ENCODE measurements at places on chromosomes 16 and 17. TPM values are rescaled to one million over a fixed set of nuclear protein-coding genes. Genes with fewer than 3 reads are reported as not detected.

The GPR179 gene
- not detected for total RNA-seq

- DNase-seq: no peak
Observed at GRCh38 chr17:55116440-55116914, 147.9 kb downstream of the STXBP4 start.

- DNase-seq: no peak
Observed at GRCh38 chr17:82890926-82891678, 51.3 kb upstream of the ZNF750 start.

GRCh38 chr16:65817066-65817465 lies 549.4 kb upstream of the CDH5 start:
- DNase-seq: no peak

DNA sequence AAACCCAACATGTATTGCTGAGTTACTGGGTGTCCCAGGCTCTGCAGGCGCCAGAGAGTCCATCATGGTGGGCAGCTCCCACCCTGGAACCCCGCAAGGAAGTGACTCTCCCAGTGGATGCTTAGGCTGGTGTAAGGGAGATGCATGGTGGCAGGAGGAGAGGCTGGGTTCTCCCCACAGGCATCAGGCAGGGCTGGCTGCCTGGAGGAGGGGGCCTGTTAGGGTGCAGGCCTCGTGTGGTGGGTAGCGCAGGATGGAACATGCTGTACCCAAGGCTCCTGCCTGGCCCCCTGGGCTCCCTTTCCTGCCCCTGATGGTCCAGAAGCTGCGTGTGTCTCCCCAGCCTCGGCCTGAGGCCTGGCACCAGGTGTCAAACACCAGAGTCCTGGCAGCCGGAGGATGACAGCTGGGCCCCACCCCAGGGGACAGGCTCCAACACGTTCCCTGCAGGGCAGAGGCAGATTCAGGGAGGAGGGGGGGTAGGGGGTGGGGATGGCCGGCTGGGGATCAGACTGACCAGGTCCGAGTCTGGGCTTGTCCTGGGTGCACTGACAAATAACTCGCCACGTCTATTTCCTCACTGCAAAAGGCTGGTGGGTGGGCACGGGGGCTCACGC lies 40.2 kb upstream of the CIBAR2 start:
- no peak for DNase-seq

DNA sequence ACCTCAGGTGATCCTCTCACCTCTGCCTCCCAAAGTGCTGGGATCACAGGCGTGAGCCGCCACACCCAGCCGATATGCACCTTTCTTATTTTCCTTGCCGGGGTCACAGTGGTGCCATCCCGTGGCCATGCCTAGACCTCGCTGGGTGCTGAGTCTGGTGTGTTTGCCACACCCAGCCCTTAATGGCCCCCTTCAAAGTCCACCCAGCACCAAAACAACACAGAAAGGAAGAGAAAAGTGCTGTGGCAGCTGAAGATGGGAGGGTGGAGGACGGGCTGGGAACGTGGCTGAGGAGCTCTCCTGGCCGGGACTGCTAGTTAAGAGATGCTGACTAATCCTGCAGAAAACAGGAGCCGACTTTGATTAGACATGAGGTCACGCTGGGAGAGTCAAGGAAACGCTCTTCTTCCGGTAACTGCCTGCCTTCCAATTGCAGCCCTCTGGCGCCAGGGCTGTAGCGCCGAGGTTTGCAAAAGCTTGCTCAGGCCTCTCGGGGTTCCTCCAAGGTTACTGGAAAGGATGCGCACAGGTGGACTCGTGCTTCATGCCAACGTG lies 10.9 kb downstream of the SLC43A2 start:
- DNase-seq: peak; percentile 89

The TBC1D3K gene
- total RNA-seq: not detected

DNA sequence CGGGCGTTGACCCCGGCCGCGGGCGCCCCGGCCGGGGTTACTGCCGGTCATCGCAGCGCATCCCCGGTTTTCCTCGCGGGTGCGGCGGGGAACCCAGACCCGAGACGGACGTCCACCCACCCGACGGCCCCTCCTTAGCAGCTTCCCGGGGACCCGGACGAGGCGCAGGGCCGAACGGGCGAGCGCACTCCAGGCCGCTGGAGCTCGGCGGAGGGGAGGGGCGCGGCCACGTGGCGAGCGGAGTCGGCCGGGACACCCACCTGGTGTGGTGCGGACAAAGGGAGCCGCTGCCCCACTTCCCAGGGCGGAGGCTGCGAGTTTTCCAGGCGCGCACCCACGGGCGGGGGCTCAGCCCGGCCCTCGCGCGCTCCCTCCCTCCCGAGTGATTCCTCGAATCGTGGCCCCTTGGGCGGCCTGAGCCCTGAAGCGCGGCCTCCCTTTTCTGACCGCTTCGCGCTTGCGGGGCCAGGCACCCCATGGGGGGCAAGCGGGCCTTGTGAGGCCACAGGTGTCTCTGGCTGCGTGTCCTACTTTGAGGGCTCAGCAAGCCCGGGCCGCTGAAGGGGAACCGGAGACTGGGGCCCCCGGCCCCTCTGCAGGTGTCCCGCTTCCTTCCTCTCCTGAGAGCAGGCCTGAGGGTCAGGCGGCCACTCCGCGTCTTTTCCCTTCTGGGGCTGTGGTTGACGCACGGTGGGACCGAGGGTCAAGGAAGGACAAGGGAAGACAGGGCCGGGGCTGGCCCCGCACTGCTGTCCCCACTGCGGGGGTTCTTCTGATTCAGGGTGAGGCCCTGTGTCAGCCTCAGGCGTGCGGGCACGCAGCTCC lies 1.1 kb upstream of the FASN start:
- no peak for DNase-seq

The TEX14 gene
- not detected for total RNA-seq

DNA sequence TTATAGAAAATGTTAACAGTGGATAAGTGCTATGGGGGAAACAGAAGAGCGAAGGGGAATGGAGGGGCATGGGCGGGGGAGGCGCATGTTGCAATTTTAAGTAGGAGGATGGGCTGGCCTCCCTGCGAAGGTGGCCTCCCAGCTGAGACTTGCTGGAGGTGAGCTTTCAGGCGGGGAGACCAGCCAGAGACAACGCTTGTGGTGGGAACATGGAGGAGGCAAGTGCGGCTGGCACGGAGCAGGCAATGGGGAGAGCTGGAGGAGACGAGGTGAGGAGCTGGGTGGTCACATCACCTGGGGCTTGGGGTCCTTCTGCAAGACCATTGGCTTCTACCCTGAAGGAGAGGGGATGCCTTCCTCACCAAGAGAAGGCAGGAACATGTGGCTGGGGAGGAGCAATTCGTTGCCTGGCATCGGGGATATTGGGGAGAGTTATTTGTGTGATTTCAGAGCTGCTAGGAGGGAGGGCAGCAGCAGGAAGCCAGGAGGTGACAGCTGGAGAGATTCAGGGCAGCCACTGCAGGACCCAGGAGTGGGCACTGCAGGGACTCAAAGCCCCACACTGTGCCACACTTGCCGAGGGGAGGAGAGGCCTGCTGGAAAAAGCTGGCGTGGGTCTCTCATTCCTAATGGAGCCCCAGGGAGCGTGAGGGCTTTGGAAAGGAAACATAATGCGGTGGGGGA lies 34.4 kb downstream of the PMFBP1 start:
- DNase-seq: no peak

DNA sequence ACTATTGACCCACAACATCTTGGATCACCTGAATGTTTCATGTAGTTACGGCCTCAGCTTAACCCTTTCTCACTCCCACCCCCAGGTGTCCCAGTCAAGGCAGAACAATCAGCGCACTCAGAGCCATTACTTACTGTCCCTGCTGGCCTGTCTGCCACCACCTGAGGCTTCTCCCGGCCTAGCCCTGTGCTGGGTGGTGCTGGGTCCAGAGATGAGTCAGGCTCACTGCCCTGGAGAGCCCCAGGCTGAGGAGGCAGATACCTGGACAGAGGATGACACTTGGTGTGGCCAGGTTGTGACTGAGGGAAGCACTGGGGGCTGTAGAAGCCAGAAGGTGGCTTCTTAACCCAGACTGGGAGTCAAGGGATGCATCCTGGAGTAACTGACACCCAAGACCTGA lies 4.0 kb upstream of the SLC5A2 start:
- DNase-seq: no peak

- DNase-seq: no peak
Observed at GRCh38 chr16:8953064-8953463, 10.6 kb downstream of the USP7 start.

- no peak for DNase-seq
Observed at GRCh38 chr16:78489072-78489471, 389.6 kb downstream of the WWOX start.

- no peak for DNase-seq
Observed at GRCh38 chr17:70037498-70037897, 37.5 kb upstream of the KCNJ16 start.

- DNase-seq: no peak
Observed at GRCh38 chr17:61581611-61582349, 9.2 kb downstream of the NACA2 start.

DNA sequence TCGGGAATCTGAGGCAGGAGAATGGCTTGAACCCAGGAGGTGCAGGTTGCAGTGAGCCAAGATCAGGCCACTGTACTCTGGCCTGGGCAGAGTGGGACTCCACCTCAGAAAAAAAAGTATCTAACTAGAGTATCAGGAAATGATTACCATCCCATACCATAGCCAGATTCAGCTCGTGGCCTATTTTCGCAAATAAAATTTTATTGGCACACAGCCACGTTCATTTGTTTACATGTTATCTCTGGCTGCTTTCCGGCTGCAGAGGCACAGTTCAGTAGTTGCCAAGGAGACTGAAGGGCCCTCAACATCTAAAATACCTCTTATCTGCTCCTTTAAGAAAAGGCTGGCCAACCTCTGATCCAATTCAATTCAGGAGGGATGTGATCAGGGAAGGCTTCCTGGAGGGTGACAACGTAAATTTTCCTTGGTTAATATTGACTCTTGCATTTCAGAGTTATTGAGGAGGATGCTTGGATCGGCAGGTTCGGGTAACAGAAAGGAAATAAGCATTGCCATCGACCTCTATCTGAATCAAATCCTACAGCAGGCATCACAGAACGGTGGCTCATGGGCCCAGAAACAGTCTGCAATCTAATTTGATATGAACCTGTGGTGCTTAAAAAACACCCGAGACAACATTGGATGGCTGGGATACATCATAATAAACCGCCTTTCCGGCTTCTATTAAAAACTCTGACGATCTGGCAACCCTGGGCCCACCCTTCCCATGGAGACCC lies 73.8 kb downstream of the XYLT1 start:
- peak; percentile 67 for DNase-seq

- no peak for DNase-seq
Observed at GRCh38 chr16:17129971-17130370, 340.8 kb downstream of the XYLT1 start.

GRCh38 chr17:48718761-48719641 lies 3.3 kb downstream of the PRAC1 start:
- no peak for DNase-seq

DNA sequence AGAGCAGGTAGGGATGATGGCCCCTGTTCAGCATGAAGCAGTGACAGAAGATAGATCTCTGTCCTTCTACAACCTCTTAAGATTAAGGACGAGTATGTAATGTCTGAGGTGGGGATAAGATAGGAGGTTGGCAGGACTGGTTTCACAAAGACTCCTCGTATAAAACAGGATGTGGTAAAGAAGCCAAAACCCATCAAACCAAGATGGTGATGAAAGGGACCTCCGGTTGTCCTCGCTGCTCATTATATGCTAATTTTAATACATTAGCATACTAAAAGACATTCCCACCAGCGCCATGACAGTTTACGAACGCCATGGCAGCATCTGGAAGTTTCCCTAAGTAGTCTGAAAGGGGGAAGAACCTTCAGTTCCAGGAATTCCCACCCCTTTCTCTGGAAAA lies 27.3 kb downstream of the MIS12 start:
- DNase-seq: no peak

The KRT33A gene
- total RNA-seq: not detected

- no peak for DNase-seq
Observed at GRCh38 chr17:62948370-62948769, 17.7 kb upstream of the TANC2 start.

The TEKT1 gene
- total RNA-seq: not detected

DNA sequence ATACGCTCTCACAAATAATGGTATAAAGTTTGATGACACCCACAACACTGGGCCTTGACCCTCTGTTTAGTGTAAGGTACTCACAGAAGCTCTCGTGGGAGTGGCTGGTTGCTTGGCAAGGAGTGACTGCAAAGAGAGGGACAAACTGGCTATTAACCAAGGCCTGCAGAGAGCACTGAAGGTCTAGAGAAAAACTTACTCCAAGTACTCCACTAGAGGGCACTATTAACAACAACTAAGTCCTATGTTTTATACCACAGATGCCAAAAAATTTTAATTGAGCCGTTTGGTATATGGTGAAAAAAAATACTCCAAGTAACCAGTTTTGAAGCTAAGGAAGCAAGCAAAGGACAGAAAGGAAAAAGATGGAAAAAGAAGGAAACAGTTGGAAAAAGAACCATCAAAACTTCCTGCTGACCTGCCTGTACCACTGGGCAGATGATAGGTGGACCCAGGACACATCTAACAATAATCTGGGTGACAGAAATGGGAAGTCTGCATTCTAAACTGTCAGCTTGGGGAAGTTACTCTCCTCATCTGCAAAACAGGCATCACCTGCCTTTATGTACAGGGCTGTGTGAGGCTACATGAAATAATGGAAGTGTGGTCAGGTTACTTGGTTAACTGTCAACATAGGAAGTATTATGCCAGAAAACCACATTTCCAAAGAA lies 23.2 kb downstream of the DYNC1LI2 start:
- DNase-seq: peak; percentile 62

- no peak for DNase-seq
Observed at GRCh38 chr16:66622863-66623262, 18.4 kb downstream of the CMTM3 start.

The ABCA6 gene
- total RNA-seq: 1.2 TPM

DNA sequence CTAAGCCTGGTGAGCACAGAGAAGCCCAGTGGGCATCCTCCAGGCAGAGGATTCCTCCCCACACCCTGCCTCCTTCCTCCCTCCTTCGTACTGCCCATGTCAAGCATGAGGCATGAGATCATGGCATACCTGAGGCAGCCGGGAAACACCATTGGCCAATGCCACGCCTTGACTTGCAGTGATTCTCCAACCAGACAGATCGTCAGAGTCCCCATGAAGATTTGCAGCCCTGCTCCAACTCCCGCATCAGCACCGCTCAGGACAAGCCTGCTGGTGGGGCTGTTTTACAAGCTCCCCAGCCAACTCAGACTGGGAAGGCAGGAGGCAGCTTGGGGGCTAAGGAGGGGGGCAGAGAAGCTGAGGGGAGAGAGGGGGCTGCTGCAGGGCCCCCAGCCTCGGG lies 2.9 kb upstream of the KRT16 start:
- DNase-seq: peak; percentile 25

The LONP2 gene
- 36.8 TPM for total RNA-seq
